ENCODE measurements at places on chromosomes 1 and 21.

DNA sequence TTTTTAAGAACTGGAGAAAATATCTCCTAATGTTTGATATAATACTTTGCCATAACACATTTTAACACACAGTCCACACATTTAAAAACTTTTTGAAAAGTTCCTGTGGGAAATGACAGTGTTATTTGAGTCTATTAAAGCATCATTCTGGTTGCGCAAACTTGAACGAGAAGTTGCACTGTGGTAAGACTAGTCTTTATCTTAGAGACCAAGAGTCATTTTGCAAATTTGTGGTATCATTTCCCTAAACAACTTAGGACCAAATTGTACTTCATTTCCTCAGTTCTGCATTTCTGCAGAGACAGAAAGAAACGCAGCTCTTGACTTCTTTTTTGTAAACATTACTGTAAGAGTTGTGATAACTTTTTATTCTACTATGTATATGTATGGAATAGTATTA, at the start of gene RGS18:
TSS of gene RGS18 (plus strand) at position 282 of the 400 bp plus-strand sequence. CDS start 176 bp downstream, outside the sequence.
- no peak for DNase-seq

GRCh38 chr1:37631036-37631435, 3.7 kb downstream of the RSPO1 start:
- no peak for DNase-seq

DNA sequence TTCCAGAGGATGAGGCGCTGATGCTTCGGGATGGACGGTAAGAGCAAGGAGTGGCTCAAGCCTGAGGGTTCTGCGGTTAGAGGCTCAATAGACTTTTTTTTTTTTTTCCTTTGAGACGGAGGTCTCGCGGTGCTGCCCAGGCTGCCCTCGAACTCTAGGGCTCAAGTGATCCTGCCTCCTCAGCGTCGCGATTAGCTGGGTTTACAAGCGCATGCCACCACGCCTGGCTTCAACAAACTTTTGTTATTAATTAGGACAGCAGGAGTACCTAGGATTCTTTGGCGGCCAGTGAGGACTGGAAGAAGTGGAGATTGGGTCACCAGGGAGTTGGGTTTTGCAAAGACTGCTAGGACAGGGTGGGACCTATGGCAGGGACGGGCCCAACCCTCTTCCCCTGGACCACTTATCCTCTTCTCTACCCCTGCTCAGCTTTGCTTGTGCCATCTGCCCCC, 587 bp downstream of the SCNM1 start:
- no peak for DNase-seq

GRCh38 chr1:155185783-155186066, 12.1 kb downstream of the TRIM46 start:
- no peak for DNase-seq

DNA sequence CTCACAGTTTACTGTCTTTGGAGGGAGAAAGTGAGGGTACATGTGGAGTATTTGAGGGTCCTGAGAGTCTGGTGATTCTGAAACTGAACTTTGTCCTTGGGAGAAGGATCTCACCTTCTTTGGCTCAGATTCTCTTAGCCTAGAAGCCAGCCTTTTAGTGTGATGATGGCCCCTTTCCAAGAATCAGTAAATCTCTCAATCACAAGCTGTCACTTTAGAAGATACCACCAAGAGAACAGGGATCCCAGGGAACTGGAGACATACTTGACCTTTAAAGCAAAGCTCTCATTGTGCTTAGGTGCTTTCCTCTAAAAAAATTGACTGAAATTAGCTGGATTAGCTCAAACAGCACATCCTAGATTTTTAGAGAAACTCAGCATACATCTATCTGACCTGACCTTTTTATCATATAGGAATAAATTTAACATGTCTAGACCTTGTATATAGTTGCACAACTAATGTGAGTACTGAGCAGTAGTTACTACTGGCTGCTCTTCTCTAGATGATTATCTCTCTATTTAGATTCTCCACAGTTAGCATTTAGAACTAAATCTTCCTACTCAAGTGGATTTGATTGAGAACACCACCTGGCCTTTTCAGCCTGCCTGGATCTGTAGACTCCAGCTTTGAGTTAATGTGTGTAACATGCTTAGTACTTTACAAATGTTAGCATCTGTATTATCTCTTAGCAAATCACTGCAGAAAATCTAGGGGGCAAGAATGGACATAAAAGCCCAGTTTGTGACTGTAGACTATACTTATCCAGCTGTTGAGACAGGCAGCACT, 157.7 kb downstream of the MAST2 start:
- DNase-seq, result no peak

DNA sequence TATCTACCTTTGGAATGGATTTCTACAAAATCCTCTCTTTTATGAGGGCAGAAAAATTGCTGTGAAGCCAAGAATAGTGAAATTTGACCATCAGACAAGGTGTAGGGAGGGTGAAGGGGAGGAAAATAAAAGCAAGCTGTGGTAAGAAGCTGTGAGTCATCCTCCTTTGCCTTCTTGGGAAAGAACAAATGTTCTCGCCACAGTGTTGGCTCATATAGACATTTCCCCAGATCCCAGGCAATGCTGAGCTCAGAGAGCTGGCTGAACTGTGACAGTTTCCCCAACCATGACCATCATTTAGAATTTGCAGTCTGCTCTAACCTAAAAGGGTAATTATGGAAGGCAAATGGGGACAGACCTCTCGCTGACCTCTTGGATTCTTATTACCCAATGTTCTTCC, 235.4 kb downstream of the PBX1 start:
- DNase-seq, result no peak

- no peak for DNase-seq
Observed at GRCh38 chr21:34190576-34191321, 117.4 kb downstream of the MRPS6 start.

- DNase-seq, result no peak
Observed at GRCh38 chr1:66927528-66927927, 2.7 kb downstream of the MIER1 start.

DNA sequence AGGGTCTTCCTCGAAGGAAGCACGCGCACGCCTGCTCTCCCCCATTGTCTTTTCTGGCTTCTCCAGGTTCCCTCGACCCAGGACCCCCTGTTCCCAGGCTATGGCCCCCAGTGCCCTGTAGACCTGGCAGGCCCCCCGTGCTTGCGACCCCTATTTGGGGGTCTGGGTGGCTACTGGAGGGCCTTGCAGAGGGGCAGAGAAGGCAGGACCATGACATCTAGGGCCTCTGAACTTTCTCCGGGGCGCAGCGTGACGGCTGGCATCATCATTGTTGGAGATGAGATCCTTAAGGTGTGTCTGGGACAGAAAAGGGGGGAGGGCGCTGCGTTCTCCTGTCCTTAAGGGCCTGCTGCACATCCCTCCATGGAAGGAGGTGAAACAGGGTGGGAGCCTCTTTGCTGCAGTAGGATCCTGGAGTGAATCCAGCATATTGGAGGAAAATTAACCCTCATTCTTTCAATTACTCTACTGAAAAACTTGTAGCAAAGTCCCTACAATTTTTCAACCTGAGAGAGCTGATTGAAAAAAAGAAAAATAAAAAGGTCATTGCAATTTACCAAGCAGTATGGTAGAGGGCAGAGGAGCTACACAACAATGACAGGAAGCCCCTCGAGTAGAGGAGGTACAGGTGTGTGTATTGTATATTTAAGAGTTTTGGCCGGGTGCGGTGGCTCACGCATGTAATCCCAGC, 777 bp downstream of the FLAD1 start:
- no peak for DNase-seq

DNA sequence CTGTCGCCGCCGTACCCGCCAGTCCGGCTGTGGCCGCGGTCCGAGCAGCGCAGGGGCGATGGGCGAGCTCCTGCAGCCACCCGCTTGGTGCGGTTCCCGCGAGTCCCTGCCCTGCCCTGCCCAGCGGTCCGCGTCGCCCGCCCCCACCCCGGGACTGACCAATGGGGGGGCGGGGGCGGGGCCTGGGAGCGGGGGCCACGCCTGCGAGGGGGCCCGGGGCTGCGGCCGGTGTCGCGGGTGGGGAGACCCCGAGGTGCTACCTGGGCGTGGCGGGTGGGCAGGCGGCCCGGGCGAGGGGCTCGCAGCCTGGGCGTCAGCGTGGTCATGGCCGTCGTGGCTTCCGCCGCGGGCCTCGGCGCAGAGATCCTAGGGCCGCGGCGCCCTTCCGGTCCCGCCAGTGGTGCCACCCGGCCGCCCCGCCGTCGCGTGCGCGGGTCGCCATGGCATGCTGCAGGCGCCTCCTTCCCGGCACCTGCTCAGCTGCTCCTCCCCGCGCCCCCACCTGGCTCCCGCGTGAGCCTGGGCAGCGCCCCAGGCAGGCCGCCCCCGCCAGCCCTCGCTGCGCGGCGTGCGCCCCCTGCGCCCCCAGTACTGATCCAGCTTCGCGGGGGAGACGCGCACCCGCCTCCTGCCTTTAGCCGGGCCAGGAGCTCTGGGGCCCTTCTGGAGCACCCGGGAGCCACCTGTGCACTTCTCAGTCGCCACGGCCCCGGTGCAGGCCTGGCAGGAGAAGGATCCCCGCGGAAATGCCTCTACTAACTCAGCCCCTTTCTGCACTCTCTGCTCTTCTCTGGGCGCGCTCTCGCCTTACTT, at the start of gene BMP8B:
TSS of gene BMP8B (minus strand) at position 108 of the 813 bp plus-strand sequence. CDS start 380 bp downstream, outside the sequence.
- DNase-seq, result peak; percentile 0

DNA sequence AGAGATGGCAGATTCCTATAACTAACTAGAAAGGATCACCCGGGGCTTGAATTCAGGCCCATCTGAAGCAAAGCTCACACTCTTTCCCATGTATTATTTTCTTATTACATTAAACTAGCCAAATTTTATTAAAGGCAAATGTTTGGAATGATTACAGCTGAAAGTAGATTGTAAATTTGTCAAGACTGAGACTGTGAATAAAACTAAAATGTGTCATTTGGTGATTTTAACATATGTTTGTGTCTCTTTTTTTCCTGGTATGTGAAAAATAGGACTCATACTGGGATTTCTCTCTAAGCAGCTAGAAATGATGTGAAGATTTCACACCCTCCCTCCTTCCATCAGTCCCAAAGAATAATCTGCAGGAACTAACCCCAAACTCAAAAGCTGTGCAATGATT, 19.1 kb upstream of the KIAA0040 start:
- no peak for DNase-seq

- DNase-seq, result no peak
Observed at GRCh38 chr1:200909071-200909470, 14.4 kb downstream of the INAVA start.

GRCh38 chr1:92274939-92275338, 23.8 kb downstream of the GLMN start:
- no peak for DNase-seq

DNA sequence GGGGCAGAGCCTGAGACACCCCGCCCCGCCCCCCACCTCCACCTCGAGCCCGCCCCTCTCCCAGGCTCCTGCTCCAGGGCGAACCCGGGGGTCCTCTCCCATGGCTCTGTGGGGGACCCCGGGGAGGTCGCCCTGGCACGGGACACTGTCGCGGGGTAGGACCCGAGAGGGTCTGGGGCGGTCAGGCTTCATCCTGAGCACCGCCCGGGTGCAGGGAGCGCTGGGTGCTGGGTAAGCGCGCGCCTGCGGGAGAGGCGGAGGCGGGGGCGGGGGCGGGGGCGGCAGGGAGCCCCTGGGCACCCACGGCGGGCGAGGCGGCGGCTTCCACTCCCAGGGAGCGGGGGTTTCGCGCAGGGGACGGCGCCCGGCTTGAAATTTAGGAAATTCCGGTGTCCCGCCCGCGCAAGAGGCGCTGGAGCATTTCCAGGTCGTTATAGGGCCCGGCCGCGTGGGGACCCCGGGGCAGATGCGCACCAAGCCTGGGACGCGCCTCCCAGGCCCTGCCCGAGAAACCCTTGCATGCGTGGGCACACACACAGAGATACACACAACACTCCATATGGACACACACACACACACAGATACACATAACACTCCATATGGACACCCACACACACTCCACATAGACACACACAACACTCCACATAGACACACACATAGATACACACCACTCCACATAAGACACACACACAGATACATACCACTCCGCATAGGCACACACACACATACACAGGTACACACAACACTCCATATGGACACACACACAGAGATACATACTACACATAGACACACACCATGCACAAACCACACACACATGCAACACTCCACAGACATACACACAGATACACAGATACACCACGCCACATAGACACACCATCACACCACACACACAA, 48.7 kb upstream of the SLC19A1 start:
- DNase-seq, result peak; percentile 58

GRCh38 chr1:55669293-55669692, 454.1 kb upstream of the USP24 start:
- no peak for DNase-seq

DNA sequence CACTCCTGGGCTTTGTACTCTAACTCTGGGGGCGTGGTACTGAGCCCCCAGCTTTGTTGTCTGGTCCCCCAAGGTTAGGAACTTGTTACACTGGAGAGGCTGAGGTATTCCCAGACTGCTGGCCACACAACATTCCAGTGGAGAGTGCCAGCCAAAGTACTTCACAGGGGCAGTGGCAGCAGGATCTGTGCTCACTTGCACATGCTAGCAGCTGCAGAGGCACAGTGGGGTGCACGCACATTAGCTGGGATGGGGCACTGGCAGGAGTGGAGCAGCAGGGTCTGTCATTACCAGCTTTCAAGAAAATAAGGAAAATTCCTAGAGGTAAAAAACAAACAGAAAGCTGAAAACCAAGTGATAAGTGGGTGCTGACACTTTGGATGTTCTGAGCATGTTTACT, 31.0 kb downstream of the ZNF691 start:
- no peak for DNase-seq

GRCh38 chr1:193763266-193763665, 576.9 kb upstream of the B3GALT2 start:
- no peak for DNase-seq

GRCh38 chr1:226487921-226488320, 60.6 kb upstream of the STUM start:
- no peak for DNase-seq

GRCh38 chr1:182662121-182662890, 22.1 kb downstream of the RGS8 start:
- DNase-seq, result no peak

DNA sequence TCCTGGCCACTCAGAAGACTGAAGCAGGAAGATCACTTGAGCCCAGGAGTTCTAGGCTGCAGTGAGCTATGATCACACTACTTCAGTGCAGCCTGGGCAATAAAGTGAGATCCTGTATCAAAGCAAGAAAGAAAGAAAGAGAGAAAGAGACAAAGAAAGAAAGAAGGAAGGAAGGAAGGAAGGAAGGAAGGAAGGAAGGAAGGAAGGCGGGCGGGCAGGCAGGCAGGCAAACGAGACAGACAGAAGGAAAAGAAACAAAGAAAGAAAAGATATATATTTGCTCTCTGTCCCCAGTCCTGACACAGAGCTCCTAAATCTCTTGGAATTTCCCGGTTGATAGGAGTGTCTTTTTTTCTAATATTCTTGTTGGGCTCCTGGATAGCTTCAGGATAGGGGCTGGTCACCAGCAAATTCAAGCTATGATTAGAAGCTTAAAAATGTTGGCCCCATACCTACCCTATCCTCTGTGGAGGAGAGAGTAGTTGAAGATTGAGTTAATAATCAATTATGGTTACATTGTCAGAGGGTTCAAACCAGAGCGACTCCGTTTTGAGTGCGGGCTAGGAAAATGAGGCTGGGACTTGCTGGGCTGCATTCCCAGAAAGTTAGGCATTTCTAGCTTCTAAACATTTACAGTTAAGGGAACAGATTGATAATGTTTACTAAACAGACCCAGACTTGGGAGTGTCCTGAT, 3.3 kb upstream of the MIGA1 start:
- no peak for DNase-seq

GRCh38 chr1:229068270-229068987, 202.5 kb upstream of the RAB4A start:
- DNase-seq, result no peak
